NCI-H1092 treated with DMSO at 0.1 percent for 48 hours (cell line): ENCODE measurements at places on chromosomes 7 and 10.

DNA sequence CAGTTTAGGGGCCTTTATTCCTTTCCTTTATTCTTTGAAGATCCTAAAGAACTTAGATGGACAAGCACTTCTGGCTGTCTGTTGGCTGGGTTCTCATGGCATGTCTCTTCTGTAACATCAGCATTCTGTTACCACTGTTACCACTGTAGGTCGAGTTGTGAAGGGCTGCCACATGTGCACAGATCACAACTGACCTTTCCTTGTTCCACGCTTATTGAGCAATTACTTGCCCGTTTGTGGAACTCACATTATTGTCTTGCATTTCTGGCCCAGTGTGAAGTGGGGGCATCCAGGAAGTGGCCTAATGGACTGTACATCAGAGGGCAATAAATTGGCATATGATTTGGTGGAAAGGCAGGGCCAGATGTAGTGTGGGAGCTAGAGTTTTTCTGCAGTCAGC is 23.7 kb downstream of the GBF1 start:
- DNase-seq = no peak

DNA sequence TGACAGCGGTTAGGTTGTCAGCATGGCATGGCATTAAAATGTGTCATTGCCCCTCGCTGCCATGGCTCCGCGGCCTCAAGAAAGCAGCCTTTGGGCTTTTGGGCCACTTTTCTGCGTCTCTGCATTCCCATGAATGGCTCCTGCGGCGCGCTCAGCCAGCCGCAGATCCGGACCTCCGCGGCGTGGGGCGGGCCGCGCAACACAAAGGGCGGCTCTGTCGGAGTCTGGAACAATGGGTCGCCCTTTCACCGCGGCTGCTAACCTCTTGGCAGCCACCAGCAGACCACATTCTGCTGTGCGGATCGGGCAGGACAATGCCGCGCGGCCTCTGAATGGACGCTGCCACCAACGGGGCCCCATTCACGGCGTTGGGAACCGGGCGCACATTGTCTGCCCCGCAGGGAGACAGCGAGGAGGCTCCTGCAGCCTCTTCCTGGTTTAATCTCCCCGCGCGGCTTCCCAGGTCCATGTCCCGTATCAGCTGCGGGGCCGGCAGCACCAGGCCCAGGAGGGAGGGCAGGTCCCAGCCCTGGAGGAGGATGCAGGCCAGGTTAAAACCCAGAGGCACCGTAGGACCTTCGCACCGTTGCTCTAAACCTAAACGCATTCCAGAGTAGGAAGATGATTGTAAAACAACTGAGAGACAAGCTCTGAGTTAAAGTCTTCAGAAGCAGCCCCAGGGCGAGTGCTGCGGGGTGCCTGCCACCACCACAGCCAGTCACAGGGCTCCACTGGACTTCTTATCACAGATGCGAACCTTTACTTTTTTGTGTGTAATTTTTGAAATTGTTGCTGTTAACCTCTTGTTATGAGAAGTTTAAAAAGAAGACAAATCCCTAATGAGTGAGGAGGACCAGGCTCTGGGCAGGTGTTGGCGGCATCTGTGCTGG is 71.6 kb downstream of the NKX6-2 start:
- no peak for DNase-seq

- DNase-seq = no peak
Observed at GRCh38 chr10:24249829-24250415, 41.0 kb downstream of the KIAA1217 start.

DNA sequence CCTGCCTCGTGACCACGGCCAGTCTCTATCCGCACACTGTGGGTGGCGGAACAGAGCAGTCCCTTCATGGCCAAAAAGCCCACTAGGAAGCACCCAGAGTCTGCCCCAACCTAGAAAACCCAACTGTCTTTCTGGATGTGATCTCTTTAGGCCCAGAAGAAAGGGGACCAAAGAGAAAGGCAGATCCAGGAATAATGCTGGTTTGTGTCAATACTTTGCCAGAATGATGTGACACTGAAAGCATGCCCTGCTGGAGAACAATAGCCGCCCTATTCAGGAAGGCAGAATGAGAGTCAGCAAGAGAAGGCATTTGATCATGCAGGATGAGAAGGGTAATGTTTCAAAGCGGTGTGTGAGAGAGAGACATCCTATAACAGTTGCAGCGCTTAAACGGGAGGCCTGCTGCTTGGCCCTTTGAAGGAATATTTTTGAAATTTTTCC is 274.7 kb downstream of the USP6NL start:
- DNase-seq = no peak

DNA sequence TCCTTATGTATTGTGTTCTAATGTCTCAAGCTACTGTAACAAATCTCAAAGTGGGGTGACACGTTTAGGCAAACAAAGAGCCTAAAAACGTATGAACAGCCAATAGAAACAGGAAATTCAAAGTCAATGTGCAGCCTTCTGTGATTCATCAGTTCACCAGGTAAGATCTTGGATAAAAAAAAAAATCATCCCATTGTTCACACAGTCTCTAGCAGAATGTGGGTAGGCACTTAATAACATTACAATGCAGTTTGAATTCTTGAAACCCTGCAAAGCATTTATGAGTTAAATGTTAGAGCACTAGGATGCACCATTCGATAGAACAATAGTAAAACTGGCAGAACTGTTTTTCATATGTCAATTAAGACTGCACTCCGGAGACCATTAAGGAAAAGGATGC is 88.2 kb upstream of the HDAC9 start:
- DNase-seq = no peak

DNA sequence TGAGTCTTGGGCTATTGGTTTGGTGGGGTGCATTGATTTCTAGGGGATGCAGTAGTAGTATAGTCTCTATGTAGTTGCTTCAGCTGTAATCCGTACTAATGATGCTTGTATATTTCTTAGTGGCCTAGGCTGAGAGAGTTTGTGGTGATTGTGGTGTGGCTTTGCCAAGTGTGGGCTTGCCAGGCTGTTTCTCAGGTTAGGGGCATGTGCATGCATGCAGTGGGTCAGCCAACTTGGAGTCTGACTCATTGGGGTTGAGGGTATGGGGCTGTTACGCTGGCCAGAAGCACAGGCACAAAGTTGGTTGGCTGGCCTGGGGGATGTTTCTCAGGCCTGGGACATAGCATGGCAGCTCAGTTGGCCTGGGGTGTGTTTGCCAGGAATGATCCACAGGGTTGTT is 25.7 kb upstream of the PLA2G12B start:
- DNase-seq = no peak

GRCh38 chr7:129748356-129749109 is 137.0 kb downstream of the NRF1 start:
- DNase-seq = no peak
